GM12865 (cell line): ENCODE measurements at places on chromosomes 13 and 19.

DNA sequence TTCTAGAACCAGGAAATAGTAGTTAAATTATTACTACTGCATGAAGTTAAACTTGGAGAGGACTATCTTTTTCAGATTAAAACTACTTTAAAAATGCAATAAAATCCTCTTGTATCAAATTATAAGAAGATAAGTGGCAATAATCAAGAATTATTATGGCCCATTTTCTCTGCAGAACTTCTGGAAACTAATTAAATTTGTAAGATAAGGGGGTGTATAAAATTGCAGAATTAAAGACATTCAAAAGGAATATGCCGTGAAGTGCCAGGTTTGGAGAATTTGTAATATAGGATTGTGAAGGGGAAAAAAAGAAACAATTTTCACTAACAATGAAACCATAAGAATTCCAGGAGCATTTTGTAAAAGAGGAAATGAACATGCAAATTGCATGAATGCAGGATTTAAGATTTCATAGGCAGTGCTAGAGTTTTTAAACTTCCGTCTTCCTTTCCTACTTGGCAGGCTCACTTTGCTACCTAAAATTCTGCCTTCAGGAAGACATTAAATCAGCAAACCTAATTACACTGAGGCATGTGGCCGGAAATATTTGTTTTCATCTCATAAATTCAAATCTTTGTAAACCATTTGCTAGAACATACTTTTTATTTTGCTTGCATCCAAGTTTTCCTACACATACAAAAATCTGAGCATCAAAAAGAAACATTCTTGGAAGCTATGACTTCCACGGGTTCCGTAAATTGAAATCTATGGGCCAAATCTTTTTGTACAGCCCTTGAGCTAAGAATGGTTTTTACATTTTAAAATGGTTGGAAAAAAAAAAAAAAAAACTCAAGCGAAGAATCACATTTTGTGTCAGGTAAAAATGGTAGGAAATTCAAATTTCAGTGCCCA is 166.9 kb downstream of the DCLK1 start:
- DNase-seq: no peak

- DNase-seq: no peak
Observed at GRCh38 chr13:26855071-26855470, 94.5 kb upstream of the GPR12 start.

DNA sequence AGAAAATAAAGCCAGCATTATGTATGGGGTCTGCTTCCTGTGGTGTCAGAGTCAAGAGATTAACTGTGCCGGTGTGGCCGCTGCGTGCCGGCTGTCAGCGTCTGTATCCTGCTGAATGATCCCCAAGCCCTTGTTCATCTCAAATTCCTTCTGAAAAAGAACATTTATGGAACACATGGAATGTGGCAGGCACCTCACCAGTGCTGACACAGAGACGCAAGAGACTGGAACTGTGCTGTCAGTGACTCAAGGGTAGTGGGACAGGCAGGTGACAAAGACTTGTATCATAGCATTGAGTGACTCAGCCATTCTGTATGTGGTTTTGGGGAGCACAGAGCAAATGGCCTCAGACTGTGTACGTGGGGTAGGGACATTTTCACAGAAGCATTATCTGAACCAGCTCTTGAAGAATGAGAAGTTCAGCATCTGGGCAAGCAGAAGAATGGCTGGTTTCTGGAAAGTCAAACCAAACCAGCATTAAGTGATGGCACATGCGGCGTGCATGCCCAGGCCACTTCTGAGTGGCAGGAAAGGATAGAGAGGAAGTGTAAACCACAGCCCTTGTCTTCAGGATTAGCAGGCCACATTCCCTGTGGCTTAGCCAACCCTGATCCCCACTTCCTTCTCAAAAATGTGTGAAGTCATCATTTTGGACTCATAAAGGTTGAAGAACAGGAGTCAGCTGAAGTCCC is 54.0 kb upstream of the IRS2 start:
- no peak for DNase-seq

DNA sequence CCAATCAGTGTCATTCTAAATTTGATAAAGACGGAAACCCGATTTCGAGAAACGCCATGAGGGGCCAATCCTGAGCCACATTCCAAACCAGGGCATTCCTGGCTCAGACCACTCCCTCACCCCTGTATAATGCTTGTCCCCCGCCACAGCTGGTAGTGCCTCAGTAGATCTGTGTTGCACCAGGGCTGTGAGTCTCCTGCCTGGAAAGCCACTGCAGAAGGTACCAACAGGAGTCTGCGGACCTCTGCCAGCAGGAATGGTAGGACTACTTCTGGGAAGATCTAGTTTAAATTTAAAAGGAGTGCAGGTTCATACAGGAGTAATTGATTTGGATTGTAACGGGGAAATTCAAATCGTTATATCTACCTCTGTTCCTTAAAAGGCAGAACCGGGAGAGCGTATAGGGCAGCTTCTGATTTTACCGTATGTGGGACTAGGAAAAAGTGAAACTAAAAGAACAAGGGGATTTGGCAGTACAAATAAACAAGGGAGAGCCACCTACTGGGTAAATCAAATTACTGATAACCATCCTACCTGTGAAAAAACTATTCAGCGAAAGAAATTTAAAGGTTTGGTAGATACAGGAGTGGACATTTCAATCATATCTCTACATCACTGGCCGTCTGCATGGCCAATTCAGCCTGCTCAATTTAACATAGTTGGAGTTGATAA is 20.8 kb upstream of the ZNF266 start:
- DNase-seq: no peak

- DNase-seq: no peak
Observed at GRCh38 chr13:91249861-91250260, 97.6 kb upstream of the MIR17HG start.
